ENCODE measurements at places on chromosomes 5 and 9.

GRCh38 chr5:178576591-178577351 is 13.4 kb downstream of the COL23A1 start:
- DNase-seq, result no peak

- no peak for DNase-seq
These were observed 158.0 kb downstream of the ENC1 start for GRCh38 chr5:74482523-74482922.

DNA sequence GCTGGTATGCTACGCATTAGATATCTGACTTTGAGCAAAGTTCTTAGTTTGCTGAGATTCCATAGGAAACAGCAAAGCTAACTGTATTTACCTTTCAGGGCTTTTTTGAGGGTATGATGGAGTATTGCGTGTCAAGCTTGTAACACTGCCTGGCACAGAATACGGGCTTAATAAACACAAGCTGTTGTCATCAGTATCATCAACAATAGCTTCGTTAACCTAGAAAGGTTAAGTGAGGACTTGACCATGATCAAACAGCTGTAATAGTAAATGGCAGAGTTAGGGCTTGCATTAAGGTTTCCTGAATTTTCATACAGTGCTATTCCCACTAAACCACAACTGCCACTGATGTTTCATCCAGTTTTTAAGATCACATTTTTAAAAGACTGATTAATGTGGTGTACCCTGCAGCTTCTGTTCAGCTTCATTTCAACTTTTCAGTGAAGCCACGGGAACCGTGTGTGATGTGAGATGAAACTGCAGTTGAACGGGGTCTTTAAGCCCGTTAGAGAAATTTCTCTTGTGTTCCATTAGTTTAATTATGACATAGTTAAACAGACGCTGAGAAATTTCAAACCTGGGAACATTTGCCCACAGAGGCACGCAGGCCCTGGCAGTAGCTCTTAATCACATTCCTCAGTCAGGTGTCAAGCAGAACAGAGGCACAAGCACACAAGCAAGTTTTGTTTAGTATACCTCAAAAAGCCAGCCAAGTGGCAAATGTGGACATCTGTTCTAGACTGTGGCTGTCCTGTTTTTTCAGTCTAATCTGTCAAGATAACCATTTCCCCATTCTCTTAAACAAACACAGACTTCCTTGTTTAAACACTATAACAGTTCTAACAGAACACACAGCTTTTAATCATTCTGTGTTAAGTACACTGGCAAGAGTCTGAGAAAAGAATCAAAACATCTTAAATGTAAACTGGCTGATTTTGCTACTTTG is 147.1 kb downstream of the ZNF608 start:
- peak; percentile 82 for DNase-seq

- no peak for DNase-seq
These were observed 99.2 kb downstream of the SH3TC2 start for GRCh38 chr5:148963664-148964063.

- DNase-seq, result no peak
These were observed 11.3 kb downstream of the TMEM250 start for GRCh38 chr9:136107155-136107952.

DNA sequence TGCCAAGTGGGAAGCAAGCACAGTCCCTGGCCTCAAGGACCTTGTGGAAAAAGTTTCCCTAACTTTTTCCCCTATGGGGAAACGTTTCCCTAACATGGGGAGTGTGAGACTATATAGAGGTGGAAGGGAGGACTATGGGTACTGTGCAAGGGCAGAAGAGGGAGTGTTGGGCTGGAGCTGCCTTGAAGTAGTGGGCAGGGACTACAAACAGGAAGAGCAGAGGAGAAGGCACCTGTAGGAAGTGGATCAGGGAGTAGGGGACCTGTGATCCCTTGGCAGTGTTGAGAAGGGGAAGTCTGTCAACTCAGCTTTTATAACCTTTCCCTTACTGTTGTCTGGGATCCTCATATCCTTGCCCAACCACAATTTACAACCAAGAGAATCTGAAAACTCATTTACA is 1.4 kb downstream of the CMYA5 start:
- no peak for DNase-seq

All from NCI-H1694 (cell line).